ENCODE measurements at places on chromosomes 4 and X.
A peak's percentile ranks its signal among the peaks of the same experiment; 100 is the strongest.

DNA sequence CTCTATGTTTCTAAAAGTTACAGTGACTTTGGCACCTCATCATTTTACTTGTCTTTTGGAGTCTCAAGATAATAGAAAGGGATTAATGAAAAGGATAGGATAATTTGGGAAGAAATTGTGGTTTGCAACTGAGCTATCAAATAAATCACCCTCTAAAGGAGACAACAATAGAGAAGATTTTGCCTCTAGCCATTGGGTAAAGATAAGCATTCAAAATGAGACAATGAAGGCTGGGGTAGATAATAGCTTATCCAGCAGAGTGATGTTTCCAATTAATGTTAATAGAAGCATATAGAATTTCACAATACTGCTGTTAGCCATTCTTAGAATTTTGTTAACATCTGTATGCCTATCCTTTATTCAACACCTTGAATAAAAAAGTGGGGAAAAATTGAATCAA, 1177.6 kb downstream of the ADGRL3 start:
- DNase-seq, result no peak

- DNase-seq, result no peak
Observed at GRCh38 chrX:46713672-46714490, 45.0 kb downstream of the SLC9A7 start.

DNA sequence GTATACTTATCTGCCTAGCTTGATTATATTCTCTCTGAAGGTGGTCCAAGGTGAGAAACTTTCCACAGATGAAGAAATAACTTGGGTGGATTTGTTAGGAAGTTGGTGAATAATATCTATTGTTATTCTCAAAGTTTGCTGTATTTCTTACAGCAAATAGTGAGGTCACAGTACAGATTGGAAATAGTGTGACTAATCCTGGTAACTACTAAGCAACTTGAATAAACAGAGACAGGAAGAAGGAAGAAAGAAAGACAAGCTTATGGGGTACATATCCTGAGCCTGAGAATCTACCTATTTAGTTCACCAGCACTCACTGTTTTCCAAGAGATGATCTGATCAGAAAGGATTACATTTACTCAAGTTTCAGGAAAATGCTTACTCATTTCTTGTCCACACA, 1416.1 kb downstream of the RPA4 start:
- no peak for DNase-seq

DNA sequence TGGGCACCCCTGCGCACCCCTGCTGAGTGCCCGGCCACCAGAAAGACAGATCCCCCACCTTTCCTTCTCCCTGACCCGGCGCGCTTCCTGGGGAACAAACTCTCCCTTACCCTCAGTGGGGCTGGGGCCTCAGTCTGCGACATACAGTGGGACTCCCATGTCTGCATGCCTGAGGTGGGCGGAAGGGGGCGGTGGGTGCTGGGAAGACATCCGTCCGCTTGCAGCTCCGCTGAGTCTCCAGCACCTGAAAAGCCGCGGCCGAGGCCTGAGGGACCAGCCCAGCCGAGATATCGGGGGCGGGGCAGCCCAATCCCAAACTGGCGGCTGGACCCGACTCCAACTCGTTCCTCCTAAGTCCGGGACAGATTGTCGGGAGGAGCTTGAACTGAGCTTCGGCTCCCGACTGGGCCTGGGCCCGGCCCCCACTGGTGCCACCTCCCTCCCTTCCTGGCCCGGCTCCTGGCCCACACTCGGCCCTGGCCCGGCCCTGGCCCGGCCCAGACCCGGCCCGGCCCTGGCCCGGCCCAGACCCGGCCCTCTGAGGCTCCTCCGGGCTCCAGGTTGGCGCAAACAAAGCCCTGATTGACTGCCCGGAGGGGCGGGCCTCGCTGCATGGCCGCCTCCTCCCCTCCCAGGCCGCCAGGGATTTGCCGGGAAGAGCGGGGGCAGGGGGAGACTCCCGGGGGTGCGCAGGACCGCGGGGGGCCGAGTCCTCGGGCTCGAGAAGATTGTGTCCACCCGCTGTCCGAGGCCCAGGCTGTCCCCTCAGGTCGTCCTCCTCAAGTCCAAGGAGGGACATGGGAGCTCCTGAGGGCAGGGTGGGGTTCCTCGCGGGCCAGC, 877 bp upstream of the SLC16A2 start:
- DNase-seq, result no peak

- no peak for DNase-seq
Observed at GRCh38 chr4:80257851-80258250, 8.6 kb upstream of the FGF5 start.

GRCh38 chrX:154029439-154029838, 9.7 kb upstream of the IRAK1 start:
- no peak for DNase-seq

- DNase-seq, result no peak
Observed at GRCh38 chr4:89111833-89112563, 665 bp downstream of the TIGD2 start.

- no peak for DNase-seq
Observed at GRCh38 chrX:17292111-17292527, 82.9 kb upstream of the NHS start.

DNA sequence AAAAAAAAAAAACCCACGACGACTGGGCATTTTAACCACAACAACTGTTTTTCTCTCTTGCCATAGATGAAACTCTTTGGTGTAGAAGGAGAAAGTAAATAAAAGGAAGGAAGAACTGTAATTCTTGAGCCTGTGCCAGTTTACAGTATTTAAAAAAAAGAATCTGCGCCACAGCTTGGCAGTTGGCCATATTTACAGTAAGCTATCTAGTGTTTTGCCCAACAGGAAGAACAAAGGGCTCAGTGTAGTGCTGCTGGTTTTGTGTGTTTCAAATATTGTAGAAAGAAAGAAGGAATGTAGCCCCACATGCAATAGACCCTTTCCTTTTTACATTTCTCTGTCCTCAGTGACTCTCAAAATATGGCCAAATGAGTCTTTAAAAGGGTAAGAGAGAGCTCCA, 66.1 kb downstream of the NR3C2 start:
- peak; percentile 7 for DNase-seq

GRCh38 chr4:6750286-6751221, 32.0 kb upstream of the KIAA0232 start:
- DNase-seq, result no peak
